Spinal cord (tissue), 10 donors: ENCODE measurements at places on chromosomes 7 and 10. TPM values are rescaled to one million over a fixed set of nuclear protein-coding genes. Genes with fewer than 3 reads are reported as not detected.
A peak's percentile ranks its signal among the peaks of the same experiment; 100 is the strongest.

Gene VSTM2A
- total RNA-seq: 124 TPM

- no peak for DNase-seq
These were observed 19.1 kb downstream of the ZMYND11 start for GRCh38 chr10:154348-154747.

Gene ZCCHC24
- 46.1 TPM for total RNA-seq

Gene NANOS1
- 9.3 TPM for total RNA-seq

Gene MACC1
- total RNA-seq: 0.28 TPM

DNA sequence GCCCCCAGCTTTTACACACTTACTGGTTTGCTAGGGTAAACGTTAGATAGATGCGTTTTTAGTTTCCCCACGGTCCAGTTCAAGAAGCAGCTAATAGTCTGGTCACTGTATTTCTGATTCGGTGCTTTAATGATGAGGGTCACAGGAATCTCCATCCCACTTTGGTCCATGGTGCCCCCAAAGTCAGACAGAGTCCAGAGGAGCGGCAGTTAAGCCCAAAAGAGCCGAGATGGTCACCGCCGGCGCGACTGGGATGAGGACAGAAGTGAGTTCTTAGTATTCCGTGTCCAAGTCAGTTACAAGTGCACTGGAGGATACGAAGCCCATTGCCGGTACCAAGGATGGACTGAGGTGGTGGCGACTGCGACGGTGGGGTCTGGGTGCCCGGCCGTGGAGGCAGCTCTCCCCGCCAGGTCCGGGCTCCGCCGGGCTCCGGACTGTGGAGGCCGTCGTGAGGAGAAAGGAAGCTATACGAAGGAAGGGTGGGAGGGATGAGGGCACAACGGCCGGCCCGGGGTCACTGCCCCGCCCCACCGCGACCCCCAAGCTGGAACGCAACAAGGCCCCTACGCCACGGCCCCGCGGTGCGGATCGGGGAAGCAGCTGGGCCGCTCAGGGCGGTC, 663 bp downstream of the HERPUD2 start:
- peak; percentile 1 for DNase-seq

Gene GARIN1A
- total RNA-seq: 2.6 TPM

DNA sequence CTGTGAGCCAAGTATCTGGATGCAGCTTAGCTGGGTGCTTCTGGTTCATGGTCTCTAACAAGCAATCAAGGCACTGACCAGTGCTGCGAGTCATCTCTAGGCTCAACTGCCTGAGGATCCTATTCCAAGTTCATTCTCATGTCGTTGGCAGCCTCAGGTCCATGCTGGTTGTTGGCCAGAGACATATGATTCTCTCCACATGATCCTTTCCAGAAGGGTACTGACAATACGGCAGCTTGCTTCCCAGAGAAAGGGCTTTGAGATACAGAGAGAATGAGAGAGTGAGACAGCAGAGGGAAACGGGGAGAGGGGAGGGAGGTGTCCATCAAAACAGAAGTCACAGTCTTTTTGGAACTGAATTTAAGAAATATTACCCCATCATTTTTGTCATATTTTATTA, 405.6 kb downstream of the XPNPEP1 start:
- no peak for DNase-seq

DNA sequence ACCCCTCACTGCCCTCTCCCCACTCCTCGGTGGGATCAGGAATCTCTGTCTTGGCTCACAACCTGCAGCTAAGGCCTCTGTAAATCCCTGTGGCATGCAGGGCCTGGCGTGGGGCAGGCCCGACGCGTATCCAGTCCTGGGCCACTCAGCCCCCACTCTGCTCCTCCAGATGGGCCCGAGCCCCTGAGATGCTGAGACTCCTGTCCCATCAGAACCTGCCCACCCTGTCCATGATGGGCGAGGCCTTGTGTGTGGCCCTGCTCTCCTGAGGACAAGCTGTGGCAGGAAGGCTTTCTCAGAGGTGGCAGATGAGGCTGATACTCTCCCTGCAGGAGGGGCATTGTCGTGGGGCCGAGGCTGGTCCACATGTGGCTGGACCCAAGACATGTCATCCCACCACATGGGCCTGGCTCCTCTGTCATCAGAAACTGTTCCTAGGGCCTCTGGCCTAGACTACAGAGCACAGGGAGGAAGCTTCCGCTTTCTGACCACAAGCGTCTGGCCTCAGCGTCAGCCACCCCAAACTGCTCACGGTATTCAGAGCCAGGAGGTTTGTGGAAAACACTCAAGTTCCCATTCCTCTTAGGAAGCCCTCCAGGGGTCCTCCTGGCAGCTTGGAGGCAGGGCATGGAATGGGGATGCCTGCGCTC, 6.0 kb downstream of the ALOX5 start:
- DNase-seq: no peak

Gene C7orf57
- total RNA-seq: 7.9 TPM

Gene CALHM1
- 0.20 TPM for total RNA-seq

DNA sequence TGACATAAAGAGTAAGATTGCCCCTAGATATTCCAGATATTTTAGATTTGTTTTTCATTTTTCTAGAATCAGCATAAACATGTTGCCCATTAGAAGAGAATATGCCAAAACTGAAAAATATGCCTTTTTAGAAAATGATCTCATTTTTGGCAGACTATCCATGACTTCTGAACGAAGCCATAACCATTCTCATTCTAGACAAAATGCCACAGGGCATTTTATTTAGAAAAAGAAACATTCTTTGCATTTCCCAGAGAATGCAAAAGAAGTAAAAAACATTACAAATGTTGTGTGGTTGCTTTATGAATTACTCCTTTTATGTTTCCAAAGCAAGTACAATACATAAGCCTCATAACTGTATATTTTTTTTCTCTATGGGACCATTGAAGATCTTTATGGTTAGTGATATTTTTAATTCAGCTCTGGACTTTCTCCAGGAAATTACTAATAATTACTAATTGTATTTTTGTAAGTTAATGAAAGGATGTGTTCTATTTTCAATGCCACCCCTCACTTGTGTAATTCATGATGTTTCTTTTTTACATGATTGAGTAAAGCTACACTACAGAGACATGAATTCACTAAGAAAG, 109.6 kb upstream of the SEM1 start:
- no peak for DNase-seq

- DNase-seq: no peak
These were observed 32.2 kb downstream of the VWA2 start for GRCh38 chr10:114271075-114271778.

- no peak for DNase-seq
These were observed 74.0 kb downstream of the DOCK4 start for GRCh38 chr7:112132051-112132694.

GRCh38 chr10:10294881-10295529, 722.7 kb upstream of the CELF2 start:
- DNase-seq: no peak

DNA sequence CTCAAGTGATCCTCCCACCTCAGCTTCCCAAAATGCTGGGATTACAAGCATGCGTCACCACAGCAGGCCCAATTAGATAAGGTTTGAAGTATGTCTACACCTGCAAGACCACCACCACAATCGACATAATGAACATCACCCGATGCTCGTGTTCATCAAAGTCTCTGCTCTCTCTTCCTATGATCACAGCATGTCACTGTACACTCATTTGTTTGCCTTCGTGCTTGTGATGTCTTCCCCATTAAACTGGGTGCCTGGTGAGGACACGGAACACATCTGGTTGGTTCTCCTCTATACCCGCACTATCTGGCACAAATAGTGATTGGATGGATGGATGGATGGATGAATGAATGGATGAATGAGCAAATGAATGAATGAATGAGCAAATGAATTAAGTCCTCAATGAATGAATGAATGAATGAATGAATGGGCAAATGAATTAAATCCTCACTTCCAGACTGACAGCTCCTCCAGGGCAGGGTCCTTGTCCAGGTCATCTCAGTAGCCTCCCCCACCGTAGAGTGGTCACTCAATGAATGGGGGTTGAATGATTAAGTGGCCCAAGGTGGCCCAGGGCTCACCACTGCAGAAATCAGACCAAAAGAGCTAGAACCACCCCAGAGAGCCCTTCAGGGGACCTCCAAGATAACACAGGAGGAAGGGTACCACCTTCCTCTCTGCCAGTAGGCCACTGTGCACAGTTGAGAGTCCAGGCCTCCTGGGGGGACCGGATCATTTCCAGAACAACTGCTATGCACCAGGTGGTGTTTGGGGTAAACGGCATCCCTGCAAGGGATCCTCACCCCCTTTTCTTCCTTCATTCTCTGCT, 101.9 kb upstream of the TNRC18 start:
- no peak for DNase-seq

- no peak for DNase-seq
These were observed 282.9 kb downstream of the TWIST1 start for GRCh38 chr7:18834577-18834976.

DNA sequence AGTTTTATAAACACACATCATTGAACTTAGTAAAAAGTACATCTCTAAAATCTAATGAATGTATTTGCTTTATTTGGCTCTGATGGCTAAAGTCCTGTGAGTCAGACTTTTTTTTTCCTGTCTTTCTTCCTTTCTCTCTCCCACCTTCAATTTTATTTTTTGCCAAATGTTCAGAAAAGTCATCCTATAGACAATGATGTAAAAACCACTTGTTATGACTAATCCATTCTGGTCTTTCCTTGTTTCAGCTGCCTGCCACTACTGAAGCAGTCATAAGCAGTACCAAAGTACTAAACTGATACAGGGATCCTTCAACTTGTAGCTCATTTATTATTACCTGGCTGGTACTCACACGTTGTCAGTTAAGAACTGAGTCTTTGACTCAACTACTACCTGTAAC, 23.9 kb downstream of the HECTD2 start:
- no peak for DNase-seq

GRCh38 chr7:47570649-47571050, 11.3 kb downstream of the TNS3 start:
- DNase-seq: no peak

DNA sequence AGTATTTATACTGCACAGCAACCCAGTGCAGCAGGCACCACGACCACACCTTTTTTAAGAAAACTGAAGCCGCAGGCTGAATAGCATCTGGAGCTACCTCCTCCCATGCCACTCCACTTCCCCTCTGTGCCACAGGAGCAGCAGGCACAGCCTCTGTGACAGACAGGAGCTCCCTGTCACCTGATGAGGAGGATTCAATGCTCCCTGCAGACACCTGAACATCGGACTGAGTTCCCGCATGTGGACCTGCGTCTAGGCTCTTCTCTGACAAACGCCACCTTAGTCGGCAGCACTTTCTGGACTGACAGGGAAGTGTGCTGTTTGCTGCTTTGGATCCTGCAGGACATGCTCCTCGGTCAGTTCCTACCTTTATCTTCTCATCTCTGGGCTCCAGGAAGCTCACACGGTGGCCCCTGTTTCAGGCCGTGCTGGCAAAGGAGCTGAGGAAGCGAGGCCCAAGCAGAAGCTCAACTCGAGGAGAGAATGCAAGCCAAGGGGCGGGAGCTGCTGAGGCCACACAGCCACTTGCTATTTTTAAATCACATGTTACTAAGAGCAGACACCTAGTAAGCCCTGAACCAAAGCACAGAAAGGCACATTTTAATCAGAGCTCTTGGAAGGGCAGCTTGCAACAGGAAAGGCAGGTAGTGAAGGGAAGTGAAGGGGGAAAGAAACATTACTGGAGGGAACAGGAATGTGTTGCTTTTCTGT, 56.6 kb downstream of the VOPP1 start:
- DNase-seq: no peak

DNA sequence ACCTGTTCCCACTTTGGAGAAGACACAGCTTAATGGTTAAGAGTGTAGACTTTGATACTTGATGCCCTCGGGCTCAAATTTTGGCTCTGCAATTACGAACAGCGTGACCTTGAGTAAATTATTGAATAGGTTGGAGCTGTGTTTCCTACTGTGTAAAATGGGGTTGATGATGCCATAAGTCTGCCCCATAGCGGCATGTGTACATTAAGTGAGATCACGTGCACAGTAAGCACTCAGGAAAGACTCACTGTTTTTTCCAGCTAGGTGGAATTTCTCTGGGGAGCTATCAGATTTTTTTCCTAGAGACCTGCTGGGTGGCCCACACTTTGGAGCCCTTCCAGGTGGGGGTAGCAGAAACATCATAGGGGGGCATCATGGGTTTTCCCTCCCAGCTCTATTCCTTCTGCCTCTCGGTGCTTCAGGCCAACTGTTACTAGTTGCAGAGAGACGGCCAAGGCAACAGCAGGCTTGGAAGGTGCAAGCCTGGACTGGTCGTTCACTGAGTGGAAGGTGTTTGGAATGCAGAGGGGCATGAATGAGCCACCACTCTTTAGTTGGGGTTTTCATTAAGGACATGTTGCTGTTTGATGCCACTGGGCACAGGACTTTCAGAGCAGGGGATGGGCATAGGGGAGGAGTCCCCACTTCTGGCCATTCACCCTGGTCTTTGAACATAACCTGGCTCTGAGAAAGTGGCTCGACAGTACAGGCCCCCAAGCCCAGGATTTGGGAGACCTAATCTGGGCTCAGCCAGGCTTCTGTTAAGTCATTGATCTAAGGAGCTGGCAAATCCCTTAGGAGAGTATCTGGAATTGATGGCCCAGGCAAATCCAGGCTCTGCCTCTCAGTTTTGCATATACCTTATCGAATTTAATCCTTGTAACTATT, 64.0 kb downstream of the SYPL1 start:
- DNase-seq: no peak

GRCh38 chr7:27104341-27105058, 2.0 kb upstream of the HOXA2 start:
- no peak for DNase-seq

Gene DENND10
- total RNA-seq: 51.3 TPM

DNA sequence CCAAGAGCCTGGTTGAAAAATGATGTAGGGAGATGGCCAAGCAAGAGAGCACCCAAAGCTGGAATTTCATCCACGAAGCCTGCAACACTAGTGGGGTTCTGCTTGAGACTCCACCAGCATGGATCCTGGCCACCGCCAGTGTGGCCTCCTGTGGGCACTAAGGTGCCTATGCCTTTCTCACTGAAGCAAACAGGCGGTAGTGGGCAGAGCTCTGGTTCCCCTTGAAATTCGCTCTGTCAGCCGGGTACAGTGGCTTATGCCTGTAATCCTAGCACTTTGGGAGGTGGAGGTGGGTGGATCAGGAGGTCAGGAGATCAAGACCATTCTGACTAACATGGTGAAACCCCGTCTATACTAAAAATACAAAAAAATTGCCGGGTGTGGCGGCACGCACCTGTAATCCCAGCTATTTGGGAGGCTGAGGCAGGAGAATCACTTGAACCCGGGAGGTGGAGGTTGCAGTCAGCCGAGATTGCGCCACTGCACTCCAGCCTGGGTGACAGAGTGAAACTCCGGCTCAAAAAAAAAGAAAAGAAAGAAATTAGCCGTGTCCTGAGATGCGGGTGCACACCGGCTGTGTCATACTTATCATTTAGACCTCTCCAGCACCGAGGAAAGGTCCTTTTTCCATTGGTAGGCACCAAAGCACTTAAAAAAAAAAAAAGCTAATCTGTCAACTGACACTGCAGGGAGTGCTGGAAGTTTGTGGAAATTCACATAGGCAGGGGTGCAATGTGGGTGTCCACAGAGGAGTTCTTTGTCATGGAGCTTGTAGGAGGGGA, 28.3 kb downstream of the CCM2 start:
- no peak for DNase-seq

Gene COX19
- 15.3 TPM for total RNA-seq

DNA sequence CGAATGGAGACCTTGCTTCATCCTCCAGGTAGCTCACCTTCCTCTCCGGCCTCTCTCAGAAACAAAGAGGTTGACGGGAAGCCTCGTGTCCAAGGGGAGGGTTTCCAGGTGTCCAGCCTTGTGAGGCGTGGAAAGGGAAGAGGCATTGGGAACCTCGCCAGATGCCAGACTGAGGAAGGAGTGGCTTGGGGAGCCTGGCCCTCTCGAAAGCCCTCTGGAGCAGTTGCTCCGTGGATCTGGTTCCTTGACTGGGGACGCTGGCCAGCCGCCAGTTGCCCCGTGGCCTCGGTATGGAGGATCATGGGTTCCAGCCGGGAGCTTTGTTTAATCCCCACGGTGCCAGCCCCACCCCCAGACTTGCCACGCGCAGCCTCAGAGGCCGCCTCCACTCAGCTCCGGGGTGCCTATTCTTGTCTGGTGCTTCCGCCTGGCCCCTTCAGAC, 30.3 kb upstream of the SUN1 start:
- peak; percentile 58 for DNase-seq
